Suppressor macrophage (primary cell): ENCODE measurements at places on chromosomes 1 and 21.

- DNase-seq: peak; percentile 93
Measured at GRCh38 chr1:221182791-221183533, 303.7 kb downstream of the HLX start.

GRCh38 chr1:45405636-45406035 is 65.4 kb upstream of the MUTYH start:
- DNase-seq: no peak

GRCh38 chr1:149997585-149998262 is 12.8 kb downstream of the OTUD7B start:
- peak; percentile 64 for DNase-seq

- peak; percentile 32 for DNase-seq
Measured at GRCh38 chr1:107829036-107829770, 135.8 kb downstream of the VAV3 start.

DNA sequence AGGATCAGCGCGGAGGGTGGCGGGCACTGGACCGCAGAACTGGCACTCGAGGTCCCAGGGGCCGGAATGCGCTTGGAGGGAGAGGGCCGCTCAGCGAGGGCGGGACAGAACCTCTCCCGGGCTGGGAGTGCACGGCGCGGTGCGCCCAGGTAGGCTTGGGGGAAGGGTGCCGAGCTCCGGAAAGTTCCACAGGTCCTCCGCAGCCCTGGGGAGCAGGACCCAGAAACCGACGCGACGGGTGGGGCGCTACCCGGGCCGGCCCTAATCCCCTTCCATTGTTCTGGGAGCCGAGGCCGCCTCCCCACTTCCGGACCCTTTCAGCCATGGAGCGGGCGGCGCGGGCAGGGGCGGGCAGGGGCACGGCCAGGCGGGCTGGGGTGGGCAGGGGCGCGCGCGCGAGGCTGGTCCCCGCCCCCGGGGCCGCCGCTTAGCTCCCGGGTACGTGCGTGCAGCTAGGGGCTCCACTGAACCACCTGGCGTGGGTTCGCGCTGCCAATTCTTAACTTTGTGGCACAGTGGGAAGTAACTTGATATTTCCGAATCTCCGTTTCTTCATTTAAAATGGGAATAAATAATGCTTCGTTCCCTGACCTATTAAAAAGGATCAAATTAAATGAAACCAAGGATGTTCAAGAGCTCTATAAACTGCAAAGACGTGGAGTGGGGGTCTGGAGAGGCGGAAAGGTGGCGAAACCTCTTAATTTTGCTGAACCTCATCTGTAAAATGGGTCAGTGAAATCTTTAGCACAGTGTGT is 20.7 kb downstream of the LGR6 start:
- DNase-seq: no peak

GRCh38 chr1:91007827-91008226 is 14.0 kb downstream of the ZNF644 start:
- DNase-seq: no peak

DNA sequence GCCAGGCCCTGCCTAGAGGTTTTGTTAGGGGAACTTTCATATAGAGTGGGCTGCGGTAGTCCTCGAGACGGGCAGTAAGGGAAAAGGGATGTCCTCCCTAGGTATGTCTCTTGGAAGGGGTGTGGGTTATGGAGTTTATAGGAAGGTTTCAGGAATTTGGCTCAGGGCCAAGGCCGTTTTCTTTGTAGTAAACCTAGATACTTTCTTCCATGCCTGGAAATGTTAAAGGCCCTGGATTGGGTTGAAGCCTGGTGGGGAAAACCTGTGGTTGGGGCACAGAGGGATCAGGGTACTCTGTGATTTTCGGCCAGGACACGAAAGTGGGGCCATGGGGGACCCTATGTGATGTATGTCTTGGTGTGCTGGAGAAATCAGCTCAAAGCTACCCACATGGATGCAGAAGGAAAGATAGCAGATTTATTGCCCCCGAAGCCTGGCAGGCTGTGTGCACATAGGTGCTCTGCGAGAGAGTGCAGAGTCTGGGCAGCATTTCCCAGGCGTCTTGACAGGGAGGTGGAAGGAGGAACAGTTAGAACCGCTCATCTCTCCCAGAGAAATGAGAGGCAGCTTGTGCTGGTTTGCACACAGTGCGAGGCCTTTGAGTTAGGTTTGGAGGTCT is 1.7 kb downstream of the SNAP47 start:
- DNase-seq: no peak

DNA sequence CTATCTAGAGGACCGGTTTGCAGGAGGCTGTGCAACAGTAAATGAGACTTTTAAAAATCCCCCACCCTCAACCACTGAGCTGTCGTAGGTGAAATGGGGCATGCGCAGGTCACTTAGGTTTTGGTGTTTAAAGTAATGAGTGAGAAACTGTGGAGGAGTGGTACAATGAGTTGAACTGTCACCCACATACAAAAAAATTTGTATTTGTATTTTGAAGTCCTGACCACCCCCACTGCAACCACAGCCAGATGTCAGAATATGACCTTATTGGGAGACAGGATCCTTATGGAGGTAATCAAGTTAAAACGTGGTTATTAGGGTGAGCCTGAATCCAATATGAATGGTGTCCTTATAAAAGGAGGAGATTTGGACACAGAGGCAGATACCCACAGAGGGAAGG is 1.6 kb upstream of the IRF6 start:
- DNase-seq: no peak

GRCh38 chr21:46111857-46112724 is 14.2 kb downstream of the COL6A2 start:
- DNase-seq: no peak

DNA sequence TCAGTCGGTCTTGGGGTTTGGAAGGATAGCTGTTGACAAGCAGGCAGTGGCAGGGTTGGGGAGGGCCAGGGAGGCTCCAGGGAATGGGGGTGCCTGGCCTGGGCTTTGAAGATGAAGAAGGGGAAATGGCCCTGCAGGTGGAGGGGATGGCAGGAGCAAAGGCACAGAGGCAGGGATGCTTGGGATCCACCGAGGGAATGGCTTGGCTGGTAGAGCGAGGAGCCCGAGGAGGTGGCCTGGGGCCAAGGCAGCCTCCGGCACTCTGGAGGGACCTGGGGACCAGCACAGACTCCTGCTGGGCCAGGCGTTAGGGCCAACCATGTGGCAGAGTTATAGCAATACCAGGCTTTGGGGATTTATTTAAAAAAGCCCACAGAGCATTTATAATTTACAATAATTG is 62.9 kb upstream of the EDN2 start:
- DNase-seq: no peak
